Head of caudate nucleus (tissue), 42 donors: ENCODE measurements at places on chromosomes 7 and 10.

- no peak for DNase-seq
Observed at GRCh38 chr7:84492098-84493034, 297.8 kb upstream of the SEMA3A start.

- DNase-seq, result no peak
Observed at GRCh38 chr10:36739884-36740445, 385.4 kb upstream of the ANKRD30A start.

DNA sequence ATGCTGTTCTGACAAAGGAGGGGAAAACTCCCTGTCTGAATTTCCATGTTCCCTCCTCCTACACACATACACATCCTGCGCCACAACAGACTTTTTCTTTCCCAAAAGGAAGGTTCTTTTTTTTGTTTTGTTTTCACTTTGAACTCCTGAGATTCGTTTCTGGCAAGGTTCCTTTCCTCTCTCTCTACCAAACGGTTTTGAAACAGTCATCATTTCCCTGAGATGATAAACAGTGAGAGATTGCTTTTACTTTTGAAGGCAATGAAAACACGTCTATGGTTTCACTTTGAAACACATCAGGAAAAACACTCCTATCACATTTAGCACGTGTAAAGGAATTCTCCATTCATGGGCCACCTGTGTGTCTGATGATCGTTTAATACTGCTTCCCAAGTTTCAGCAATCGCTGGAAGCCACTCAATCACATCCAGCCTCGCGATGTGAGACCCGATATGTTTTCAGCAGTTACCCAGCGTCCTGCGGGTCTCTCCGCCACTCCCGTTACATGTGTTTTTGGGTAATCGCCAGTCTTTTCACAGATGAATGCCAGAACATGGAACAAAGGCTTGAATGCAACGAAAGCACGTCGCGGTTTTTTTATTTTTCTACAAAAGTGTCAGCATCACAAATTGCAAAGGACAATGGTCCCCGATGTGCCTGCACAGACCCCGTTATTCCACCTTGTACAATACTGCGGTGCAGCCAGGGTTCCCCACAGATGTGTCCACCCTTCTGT lies 62.8 kb upstream of the CUX1 start:
- no peak for DNase-seq

DNA sequence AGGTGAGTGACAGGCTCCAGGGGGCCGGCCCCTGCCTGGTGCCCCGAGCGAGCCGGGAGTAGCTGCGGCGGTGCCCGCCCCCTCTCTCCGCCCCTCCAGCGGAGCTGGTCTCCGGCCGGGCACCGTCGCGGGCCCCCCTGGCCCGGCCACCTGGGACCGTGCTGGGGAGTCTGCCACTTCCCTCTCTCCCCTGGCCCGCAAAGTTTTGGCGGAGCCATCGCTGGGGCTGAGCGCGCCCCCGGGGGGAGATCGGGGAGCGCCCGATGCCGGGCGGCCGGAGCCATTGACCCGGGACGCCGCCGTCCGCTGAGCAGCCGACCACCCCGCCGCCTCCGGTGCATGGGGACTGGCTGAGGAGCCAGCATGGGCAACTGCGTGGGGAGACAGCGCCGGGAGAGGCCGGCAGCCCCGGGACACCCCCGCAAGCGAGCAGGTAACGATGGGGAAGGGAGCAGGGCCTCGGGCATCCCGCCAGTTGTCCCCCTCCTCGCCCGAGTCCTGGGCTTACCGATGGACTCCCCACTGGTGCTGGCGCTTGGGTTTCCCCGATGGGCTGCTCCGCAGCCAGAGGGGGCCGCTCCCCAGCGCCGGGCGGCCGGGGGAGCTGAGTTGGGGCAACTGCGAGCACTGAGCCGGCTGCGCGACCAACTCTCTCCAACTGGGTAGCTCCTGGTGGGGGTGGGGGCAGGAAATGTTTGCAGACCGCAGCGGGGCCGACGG lies at the start of gene UBTD1:
Gene UBTD1, plus strand, starts transcription at position 84 of the 720 bp plus-strand sequence. Its CDS starts 280 bp downstream, at position 364.
- peak; percentile 58 for DNase-seq

GRCh38 chr7:35623381-35623780 lies 71.6 kb downstream of the HERPUD2 start:
- DNase-seq, result no peak

DNA sequence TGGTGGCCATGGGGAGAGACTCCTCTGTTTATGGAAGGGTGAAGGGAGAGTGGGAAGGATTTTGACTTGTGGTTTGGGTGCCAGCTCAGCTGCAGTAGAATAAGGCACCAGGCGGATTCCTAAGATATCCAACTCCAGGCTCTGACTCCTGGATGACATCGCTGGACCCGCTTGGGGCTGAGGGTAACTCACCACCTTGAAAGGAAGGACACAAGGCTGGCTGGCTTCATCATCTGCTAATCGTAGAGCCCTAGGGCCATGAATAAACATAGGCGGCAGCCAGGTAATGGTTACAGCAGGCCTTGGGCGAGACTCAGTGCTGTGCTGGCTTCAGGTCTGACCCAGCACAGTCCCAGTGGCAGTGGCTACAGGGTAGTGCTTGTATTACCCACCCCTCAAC lies 16.7 kb upstream of the LIPK start:
- DNase-seq, result no peak

GRCh38 chr7:32378988-32379387 lies 111.2 kb downstream of the LSM5 start:
- peak; percentile 25 for DNase-seq

DNA sequence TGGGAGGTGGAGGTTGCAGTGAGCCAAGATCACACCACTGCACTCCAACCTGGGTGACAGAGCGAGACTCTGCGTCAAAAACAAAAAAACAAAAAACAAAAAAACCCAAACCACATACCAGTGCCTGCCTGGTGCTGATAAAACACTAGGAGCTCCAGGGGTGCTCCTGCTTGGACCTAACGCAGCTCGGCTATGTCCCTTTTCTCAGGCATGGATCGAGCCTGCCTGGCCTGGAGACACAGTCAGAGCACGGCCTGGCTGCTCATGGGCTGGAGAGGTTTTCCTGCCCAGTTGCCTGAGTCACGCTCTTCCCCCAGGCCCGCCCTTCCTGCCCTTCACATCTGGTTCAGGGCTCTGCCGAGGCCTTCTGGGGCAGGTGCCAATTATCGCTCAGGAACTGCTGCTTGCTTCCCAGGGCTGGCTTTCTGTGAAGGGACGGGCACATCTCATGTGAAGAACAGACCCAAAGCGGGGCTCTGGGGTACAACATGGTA lies 12.6 kb upstream of the NPFFR1 start:
- no peak for DNase-seq

DNA sequence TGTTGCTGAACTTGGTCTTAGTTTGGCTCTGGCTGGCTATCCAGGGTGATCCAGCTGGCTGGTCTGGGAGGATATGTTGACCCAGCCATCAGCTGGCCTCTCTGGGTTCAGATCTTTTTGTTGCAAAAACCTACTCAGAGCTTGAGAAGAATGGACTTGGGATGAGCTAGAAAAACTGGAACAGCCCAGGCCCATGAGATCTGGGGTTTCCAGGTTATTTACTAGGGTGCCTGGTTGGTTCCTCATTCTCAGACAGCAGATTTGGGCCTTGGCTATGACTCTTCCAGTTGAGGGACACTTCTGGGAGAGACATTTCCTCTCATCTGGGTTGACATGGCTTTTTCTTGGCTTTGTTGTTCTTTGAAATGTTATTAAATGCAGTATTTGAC lies 116.6 kb downstream of the ADCY1 start:
- no peak for DNase-seq

- DNase-seq, result no peak
Observed at GRCh38 chr10:8670461-8670860, 616.0 kb downstream of the GATA3 start.

DNA sequence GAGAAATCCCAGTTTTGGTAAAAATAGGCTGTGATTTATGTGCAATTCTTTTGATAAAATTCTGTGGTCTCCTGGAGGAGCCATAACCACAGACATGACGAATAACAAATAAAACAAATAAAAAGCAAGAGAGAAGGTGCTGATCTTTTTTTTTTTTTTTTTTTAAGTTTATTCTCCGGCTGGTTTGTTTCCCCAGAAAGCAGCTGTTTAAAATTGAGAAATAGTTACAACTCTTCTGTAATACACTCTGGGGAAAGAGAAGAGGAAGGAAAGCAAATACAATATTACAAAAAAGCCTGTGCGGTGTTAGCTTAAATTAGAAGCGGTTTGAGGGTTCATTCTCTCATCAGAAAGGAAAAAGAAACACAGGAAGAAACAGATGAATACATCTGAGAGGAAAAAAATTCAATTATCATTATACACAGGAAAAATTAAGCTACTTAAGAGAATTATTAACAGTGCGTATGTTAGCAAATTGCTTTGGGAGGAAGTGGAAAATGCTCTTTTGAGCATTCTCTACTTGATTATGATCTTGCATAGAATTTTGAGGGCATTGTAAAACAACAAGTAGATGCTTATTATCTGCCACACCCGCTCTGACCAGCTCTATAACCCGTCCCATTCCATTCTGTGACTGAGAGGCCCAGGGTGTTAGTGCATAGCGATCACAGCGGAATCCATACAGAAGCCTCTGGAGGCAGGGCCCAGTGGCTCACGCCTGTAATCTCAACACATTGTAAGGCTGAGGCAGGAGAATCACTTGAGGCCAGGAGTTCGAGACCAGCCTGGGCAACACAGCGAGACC lies 40.6 kb upstream of the WAC start:
- no peak for DNase-seq

- DNase-seq, result no peak
Observed at GRCh38 chr7:136919820-136920219, 51.4 kb downstream of the CHRM2 start.

DNA sequence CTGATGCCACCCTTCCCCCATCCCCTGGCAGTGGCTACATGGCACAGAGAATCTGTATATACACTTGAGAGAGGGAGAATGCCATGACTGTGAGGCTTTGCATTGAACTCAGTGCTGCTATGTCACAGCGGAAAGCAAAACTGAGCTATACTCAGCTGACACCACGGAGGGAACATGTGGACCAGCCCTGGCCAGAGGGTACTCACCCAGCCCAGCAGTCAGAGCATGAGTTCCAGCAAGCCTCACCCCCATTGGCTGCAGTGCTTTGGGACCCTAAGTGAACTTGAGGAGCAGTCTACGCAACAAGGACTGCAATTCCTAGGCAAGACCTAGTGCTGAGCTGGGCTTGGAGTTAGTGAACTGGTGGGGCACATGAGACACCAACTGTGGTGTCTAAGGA lies 10.3 kb upstream of the AOC1 start:
- DNase-seq, result no peak

GRCh38 chr7:83850125-83850524 lies 201.2 kb upstream of the SEMA3E start:
- no peak for DNase-seq

DNA sequence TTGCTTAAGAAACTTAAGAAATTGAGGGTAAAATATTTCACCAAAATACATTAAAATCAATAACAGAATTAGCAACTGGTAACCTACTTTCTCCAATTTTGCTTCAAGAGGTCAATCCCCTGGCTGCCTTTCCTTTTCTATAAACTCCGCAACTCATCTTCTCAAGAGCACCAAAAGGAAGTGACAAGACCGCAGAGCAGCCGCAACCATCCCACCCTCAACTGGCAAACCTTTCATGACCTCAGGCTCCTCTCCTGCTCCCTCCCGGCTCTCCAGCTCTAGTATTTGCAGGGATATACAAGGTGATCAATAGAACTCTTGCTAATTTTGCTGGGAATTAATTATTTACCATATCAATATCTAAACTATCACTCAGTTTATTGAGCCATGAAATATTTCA lies 88.9 kb downstream of the ATE1 start:
- DNase-seq, result no peak

- DNase-seq, result peak; percentile 86
Observed at GRCh38 chr7:102433219-102434038, at the start of gene ORAI2. Gene ORAI2 (plus strand): TSS chr7:102433575. CDS start chr7:102438957, 5,382 bp downstream.

DNA sequence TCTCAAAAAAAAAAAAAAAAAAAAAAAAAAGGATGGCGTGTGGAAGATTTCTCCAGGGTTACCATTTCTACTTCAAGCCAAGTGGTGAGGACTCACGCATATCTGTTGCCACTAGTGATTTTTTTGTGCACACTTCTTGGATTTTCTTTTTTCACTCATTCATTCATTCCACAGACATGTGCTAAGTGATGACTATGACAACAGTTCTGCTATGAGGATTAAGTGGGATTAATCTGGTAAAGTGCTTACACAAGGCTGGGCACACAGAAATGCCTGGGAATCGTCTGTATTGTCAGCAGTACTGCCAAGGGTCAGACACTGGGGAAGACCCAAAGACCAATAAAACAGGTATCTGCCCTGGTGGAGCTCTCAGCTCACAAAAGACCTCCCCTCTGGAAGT lies 6.3 kb upstream of the OPN1SW start:
- DNase-seq, result no peak

DNA sequence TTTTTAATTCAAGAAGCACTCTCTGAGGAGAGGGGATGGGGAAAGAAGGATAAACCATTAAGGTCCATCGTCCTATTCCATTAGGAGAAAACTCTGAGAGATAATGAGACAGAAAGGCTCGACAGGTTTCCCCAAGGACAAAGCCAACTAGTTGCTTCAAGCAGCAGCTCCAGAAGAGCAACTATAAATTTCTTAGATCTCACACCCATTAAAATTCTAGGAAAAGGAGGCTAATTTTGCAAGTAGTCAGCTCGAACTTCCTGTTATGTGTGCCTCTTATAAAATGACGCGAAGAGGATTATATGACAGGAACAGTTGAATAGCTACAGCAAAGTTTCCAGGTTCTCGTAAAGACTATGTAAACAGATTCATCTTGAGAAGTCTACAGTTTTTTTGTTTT lies 52.0 kb upstream of the ST8SIA6 start:
- no peak for DNase-seq

DNA sequence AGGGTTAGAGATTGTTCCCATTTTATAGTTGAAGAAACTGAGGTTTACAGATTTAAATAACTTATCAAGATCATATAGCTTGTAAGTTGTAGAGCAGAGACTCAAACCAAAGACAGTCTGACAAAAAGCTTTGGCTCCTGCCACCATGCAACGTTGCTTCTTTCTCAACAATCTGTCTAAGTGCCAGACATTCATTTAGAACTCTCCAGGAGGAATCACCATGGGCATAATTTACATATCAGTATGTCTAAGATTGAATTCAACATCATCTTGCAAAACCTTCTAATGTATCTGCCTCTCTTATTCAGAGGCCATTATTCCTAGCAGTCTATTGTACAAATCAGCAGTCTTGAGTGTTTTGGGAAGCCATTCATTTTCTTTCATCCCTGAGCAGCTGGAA lies 163.5 kb upstream of the PLXDC2 start:
- DNase-seq, result no peak

GRCh38 chr7:129089521-129090212 lies 34.8 kb upstream of the TNPO3 start:
- no peak for DNase-seq

DNA sequence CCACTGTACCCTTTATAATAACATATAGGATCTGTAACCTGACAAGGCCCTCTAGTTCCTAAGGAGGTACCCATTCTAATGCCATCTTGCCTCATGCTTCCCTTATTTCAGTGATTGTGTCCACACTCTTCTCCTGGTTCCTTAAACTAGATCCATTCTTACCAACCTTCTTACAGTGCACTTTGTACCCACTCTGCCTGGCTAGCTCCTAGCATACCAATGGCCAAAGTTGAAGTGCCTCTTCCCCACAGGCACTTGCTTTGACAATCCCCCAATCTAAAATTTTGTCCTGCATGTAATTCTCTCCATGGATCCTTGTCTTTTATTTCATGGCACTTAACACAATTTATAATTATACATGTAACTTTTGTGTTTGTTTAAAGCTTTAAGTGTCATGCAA lies 40.9 kb downstream of the CCDC71L start:
- no peak for DNase-seq

GRCh38 chr7:13742126-13742525 lies 247.3 kb downstream of the ETV1 start:
- no peak for DNase-seq

- no peak for DNase-seq
Observed at GRCh38 chr7:24930856-24931255, 49.1 kb downstream of the OSBPL3 start.
